ENCODE measurements at places on chromosomes 4 and X. TPM values are rescaled to one million over a fixed set of nuclear protein-coding genes. Genes with fewer than 3 reads are reported as not detected.

The FGF5 gene
- total RNA-seq = 0.18 TPM

GRCh38 chr4:6875431-6875831 is 34.2 kb upstream of the TBC1D14 start:
- peaks cover 6% of the 10 kb centered on the region for H3K4me1 ChIP-seq
- no peaks in the 10 kb centered on the region for H3K27me3 ChIP-seq
- DNase-seq = peak; percentile 36
- no peak overlapping the region for H3K27ac ChIP-seq
- H3K36me3 ChIP-seq = peaks cover 60% of the 10 kb centered on the region

GRCh38 chrX:118536204-118536603 is 40.6 kb downstream of the DOCK11 start:
- H3K27ac ChIP-seq = peak overlapping the region; percentile 33
- H3K4me1 ChIP-seq = no peaks in the 10 kb centered on the region
- no peak overlapping the region for H3K4me3 ChIP-seq
- H3K36me3 ChIP-seq = no peaks in the 10 kb centered on the region
- no peaks in the 10 kb centered on the region for H3K27me3 ChIP-seq
- no peak for DNase-seq

The DUSP21 gene
- total RNA-seq = not detected

The SPANXA2 gene
- not detected for total RNA-seq

- no peak for DNase-seq
- H3K27me3 ChIP-seq = no peaks in the 10 kb centered on the region
- no peak overlapping the region for H3K4me3 ChIP-seq
- H3K4me1 ChIP-seq = peaks cover 25% of the 10 kb centered on the region
- no peaks in the 10 kb centered on the region for H3K36me3 ChIP-seq
Observed at GRCh38 chr4:8539661-8540060, 40.5 kb upstream of the GPR78 start.

The ZNF157 gene
- 0.18 TPM for total RNA-seq

- DNase-seq = no peak
- no peak overlapping the region for H3K4me3 ChIP-seq
- no peak overlapping the region for H3K27ac ChIP-seq
Observed at GRCh38 chr4:38781854-38782261, 932 bp downstream of the TLR10 start.

DNA sequence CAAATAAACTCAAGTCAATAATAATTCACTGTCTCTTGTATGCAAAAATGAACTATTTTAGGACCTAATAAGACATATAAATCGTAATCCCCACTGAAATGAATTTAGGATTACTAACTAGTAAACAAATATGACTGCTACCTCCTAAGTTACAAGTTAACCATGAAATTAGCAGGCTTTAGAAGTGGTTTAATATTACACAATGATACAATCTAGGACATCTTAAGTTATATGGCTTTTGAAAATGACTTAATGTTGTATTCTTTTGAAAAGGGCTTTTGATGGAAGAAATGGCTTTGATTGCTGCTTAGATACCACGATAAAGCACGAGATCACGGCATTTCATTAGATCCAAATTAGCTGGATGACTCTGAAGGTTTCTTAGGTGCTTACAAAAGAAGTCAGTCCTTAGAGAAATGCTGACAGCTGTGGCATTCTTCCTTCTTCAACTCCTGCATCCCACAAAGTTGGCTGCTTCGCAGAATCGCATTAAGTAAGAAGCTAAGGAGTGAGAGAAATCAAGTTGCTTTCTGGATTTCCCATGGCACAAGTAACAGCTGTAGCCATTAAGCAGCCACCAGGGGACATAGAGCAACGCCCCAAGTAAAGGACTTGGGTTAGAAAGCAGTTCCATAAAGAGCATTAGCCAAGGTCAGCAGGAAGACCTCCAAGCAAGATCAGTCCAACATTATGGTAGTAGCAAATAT is 6.9 kb downstream of the SLC10A7 start:
- H3K36me3 ChIP-seq = no peaks in the 10 kb centered on the region
- H3K4me3 ChIP-seq = no peak overlapping the region
- no peaks in the 10 kb centered on the region for H3K4me1 ChIP-seq

GRCh38 chr4:118180776-118181175 is 146.5 kb downstream of the NDST3 start:
- DNase-seq = no peak
- no peaks in the 10 kb centered on the region for H3K36me3 ChIP-seq
- H3K4me3 ChIP-seq = no peak overlapping the region
- no peak overlapping the region for H3K27ac ChIP-seq
- H3K27me3 ChIP-seq = no peaks in the 10 kb centered on the region
- no peaks in the 10 kb centered on the region for H3K4me1 ChIP-seq

DNA sequence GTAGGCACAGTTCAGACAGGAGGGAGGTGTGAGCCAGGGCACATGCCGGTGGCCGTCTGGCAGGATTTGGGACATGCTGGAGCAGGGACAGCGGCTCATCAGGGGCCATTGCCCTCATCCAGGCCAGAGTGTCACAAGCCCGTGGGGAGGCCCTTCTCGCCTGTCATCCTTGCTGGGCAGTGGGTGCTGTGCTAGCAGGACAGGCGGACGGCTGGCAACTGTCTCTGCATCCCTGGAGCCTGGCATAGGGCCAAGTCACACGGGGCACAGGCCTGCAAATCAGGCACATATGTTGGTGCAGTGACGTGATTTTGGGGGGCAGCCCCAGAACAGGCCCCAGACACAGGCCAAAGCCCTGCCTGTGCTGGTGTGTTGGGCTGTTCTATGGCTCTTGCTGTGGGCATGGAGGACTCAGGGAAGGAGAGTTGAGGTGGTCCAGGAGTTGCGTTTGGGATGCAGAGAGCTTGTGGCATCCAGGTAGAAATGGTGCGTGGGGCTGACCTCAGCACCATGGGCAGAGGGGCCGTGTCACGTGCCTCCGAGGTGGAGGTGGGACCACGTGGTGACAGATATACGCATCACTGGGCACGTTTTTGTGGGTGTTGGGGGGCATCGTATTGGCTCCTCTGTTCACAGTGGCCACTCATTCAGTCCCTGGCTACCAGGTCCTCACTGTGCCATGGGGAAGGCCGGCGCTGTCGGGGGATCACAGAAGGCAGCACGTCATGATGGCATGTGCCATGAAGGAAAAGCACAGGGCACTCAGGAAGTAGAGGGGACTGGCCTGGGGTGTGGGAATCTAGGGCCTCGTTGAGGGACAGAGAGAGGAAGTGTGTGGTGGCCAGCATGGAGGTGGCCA is 14.6 kb upstream of the MSANTD1 start:
- no peaks in the 10 kb centered on the region for H3K4me1 ChIP-seq
- H3K4me3 ChIP-seq = no peak overlapping the region
- H3K27ac ChIP-seq = no peak overlapping the region

The AVPR2 gene
- not detected for total RNA-seq

DNA sequence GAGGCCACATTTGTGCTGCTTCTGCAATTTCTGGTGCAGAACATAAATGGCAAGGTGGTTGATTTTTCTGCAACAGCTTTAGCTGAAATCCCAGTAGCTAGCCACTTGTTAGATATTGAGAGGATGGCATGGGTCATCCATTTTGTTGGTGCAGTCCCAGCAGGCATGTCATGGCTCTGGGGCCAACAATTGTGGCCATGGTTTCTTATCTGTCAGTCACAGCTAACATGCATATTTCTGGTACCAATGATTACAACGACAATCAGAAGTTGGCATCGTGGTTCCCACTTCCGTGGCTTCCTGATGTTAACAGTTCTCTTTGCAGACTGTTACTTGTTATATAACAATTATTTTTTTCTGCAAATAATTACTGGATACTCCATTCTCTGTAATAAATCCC is 42.8 kb upstream of the PRKG2 start:
- H3K4me1 ChIP-seq = peaks cover 6% of the 10 kb centered on the region
- no peak overlapping the region for H3K27ac ChIP-seq
- H3K4me3 ChIP-seq = no peak overlapping the region
- no peaks in the 10 kb centered on the region for H3K27me3 ChIP-seq

DNA sequence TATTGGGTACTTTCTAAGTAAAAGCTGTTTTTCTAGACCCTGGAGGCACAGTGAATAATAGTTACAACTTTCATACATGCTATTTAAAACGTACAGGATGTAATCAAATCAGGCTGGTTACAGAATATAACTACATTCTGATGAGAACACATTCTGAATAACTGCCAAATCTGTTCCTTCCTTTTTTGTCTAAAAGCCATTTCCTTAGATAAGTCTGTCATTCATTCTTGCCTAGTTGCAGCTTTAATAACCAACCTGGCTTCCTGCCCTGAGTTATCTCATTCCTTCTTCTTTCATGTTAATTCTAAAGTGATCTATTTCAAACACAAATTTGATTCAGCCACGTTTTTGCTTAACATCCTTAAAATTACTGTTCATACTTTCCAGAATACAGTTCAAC is 189.7 kb upstream of the ITM2A start:
- H3K27ac ChIP-seq = no peak overlapping the region
- DNase-seq = no peak
- H3K4me3 ChIP-seq = no peak overlapping the region
- H3K27me3 ChIP-seq = no peaks in the 10 kb centered on the region
- H3K4me1 ChIP-seq = no peaks in the 10 kb centered on the region

DNA sequence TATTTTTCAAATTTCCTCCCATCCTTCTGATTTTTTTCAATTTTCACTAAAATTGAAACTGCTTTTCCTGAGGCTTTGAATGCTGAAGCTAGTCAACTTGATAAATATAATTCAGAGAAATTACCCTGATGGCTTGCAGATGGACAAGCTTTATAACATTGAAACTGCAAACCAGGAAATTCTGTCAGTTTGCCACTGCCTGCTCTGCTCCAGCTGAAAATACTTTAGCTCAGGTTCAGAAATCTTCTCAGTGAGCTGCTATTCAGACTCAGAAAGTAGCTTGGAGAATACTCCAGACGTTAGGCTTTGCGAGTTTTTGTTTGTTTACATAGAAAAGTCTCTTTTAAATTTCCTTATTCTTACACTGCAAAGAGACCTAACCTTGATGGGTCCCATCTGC is 1574.7 kb downstream of the STIM2 start:
- no peak for DNase-seq
- no peaks in the 10 kb centered on the region for H3K36me3 ChIP-seq
- H3K27me3 ChIP-seq = no peaks in the 10 kb centered on the region
- H3K4me3 ChIP-seq = no peak overlapping the region

GRCh38 chr4:7054106-7054880 is 11.1 kb downstream of the TADA2B start:
- no peak overlapping the region for H3K27ac ChIP-seq
- H3K27me3 ChIP-seq = no peaks in the 10 kb centered on the region
- H3K4me1 ChIP-seq = peaks cover 27% of the 10 kb centered on the region
- H3K36me3 ChIP-seq = peaks cover 23% of the 10 kb centered on the region

GRCh38 chrX:145694048-145694447 is 123.6 kb upstream of the SLITRK2 start:
- H3K4me3 ChIP-seq = no peak overlapping the region
- no peak for DNase-seq
- H3K27ac ChIP-seq = no peak overlapping the region
- no peaks in the 10 kb centered on the region for H3K27me3 ChIP-seq

GRCh38 chrX:71131510-71131909 is 13.1 kb downstream of the MED12 start:
- H3K27ac ChIP-seq = no peak overlapping the region
- H3K4me1 ChIP-seq = peaks cover 7% of the 10 kb centered on the region
- no peak for DNase-seq

DNA sequence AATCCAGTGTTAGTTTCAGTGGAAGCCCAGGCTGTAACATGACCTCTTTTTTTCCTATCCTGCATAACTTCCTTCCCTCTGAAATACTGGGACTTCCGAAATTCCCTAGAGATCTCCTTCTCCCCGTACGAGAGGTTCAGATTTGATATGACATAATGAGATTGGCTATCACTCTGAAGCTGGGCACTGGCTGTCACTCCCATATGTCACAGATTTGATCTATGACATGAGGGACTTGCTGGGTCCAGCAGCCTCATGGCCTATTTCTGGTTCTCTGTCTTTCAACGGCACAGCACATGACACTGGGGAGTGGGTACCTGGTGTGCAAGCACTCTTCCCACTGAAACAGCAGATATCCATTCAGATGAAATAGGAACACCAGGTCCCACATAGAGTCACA is 36.7 kb downstream of the PF4 start:
- H3K4me3 ChIP-seq = no peak overlapping the region
- no peaks in the 10 kb centered on the region for H3K36me3 ChIP-seq
- no peak overlapping the region for H3K27ac ChIP-seq
- peaks cover 32% of the 10 kb centered on the region for H3K4me1 ChIP-seq
- H3K27me3 ChIP-seq = no peaks in the 10 kb centered on the region

DNA sequence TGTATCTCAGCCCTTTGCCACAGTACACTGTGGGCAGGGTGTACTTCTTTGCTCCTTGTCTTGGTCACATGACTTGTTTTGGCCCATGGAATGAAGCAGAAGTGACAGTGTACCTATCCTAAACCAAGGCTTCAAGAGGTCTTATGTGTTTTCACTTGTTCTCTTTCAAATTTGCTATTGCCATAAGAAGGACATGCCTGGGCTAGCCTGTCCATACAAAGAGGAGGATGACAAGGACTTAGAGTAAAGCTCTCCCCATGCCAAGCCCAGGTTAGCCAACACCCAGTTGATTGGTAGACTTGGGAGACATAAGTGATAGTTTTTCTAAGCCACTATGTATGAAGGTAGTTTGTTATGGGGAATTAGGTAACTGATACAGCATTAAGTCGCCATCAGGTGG is 141.1 kb upstream of the MID1 start:
- no peaks in the 10 kb centered on the region for H3K27me3 ChIP-seq
- H3K4me1 ChIP-seq = no peaks in the 10 kb centered on the region
- H3K4me3 ChIP-seq = no peak overlapping the region

DNA sequence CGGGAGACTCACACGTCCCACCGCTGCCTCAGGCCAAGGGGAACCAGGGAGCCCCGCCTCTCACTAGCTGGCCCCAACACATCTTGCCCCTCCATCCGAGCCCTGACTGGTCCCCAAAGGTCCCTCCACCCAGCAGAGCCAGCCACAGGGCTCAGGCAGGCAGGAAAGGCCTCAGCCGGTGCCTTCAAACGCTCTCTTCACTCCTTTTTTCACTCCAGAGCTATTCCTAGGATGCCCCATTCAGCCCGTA is 1.5 kb upstream of the ARHGAP4 start:
- H3K27ac ChIP-seq = peak overlapping the region; percentile 95
- H3K4me1 ChIP-seq = peaks cover 48% of the 10 kb centered on the region
- peaks cover 33% of the 10 kb centered on the region for H3K36me3 ChIP-seq
- peak overlapping the region; percentile 56 for H3K4me3 ChIP-seq
- H3K27me3 ChIP-seq = no peaks in the 10 kb centered on the region

- no peak for DNase-seq
- no peaks in the 10 kb centered on the region for H3K4me1 ChIP-seq
- peaks cover 16% of the 10 kb centered on the region for H3K36me3 ChIP-seq
- no peak overlapping the region for H3K27ac ChIP-seq
Observed at GRCh38 chr4:186172546-186172945, 18.8 kb upstream of the CYP4V2 start.

- H3K4me3 ChIP-seq = no peak overlapping the region
- H3K27ac ChIP-seq = no peak overlapping the region
- H3K4me1 ChIP-seq = no peaks in the 10 kb centered on the region
- H3K27me3 ChIP-seq = no peaks in the 10 kb centered on the region
- no peaks in the 10 kb centered on the region for H3K36me3 ChIP-seq
Observed at GRCh38 chrX:133655275-133656265, 240.3 kb upstream of the GPC4 start.

The ADGRG2 gene
- total RNA-seq = 0.29 TPM

GRCh38 chr4:140223056-140223810 is 69.2 kb upstream of the MAML3 start:
- no peaks in the 10 kb centered on the region for H3K36me3 ChIP-seq
- no peaks in the 10 kb centered on the region for H3K27me3 ChIP-seq
- H3K27ac ChIP-seq = no peak overlapping the region
- DNase-seq = no peak

The CXorf58 gene
- not detected for total RNA-seq

- DNase-seq = no peak
- no peaks in the 10 kb centered on the region for H3K4me1 ChIP-seq
- H3K36me3 ChIP-seq = no peaks in the 10 kb centered on the region
- no peak overlapping the region for H3K27ac ChIP-seq
- H3K27me3 ChIP-seq = no peaks in the 10 kb centered on the region
- H3K4me3 ChIP-seq = no peak overlapping the region
Observed at GRCh38 chr4:172657081-172657480, 511.5 kb upstream of the GALNT7 start.

Measured in stomach (tissue), 19 donors.